NCI-H526 treated with DMSO at 0.1 percent for 48 hours (cell line): ENCODE measurements at places on chromosomes 3 and 15.

GRCh38 chr15:76084256-76084655 lies 24.5 kb downstream of the TMEM266 start:
- no peak for DNase-seq

DNA sequence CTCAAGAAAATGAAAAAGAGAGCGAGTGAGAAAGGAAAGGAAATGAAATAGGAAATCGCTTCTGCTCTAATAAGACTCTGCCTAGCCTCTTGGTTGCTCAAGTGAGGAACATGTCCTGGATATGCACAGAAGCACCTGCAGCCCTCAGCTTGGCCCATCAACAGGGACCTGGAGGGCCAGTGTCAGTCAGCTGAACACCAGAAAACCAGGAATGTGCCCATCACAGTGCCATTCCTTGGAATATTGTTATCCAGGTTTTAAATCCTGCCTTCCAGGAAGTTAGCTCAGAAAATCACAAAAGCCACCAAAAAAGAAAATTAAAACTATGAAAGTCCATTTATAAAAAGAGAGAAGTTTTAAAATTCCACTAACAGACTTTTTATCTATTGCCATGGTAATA lies 173.4 kb upstream of the TPM1 start:
- DNase-seq, result no peak

DNA sequence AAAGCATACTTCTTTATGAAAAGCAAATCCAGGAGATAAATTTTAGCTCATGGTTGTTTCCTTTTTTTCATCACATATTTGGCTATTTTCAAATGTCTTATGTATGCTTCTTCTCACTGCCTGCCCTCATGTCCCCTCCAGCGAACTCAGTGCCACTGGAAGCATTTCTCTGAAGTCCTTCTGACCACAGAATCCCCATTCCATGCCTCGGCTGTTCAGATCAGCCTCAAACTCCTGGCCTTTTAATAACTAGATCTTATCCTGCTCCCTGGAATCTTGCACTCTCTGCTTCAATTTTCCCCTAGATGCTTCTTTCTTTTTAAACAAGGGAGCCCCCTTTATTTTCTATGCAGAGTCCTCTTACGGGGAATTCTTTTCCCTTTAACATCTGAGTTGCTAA lies 10.1 kb downstream of the ETV5 start:
- DNase-seq, result no peak

GRCh38 chr3:7700539-7700938 lies 801.1 kb upstream of the LMCD1 start:
- DNase-seq, result no peak

- DNase-seq, result no peak
Observed at GRCh38 chr3:182802413-182803390, 9.4 kb downstream of the ATP11B start.

GRCh38 chr3:128296469-128297251 lies 143.4 kb downstream of the EEFSEC start:
- DNase-seq, result no peak

- DNase-seq, result no peak
Observed at GRCh38 chr3:141330235-141330634, 38.1 kb upstream of the ZBTB38 start.

- no peak for DNase-seq
Observed at GRCh38 chr15:38795471-38796245, 231.0 kb upstream of the RASGRP1 start.

DNA sequence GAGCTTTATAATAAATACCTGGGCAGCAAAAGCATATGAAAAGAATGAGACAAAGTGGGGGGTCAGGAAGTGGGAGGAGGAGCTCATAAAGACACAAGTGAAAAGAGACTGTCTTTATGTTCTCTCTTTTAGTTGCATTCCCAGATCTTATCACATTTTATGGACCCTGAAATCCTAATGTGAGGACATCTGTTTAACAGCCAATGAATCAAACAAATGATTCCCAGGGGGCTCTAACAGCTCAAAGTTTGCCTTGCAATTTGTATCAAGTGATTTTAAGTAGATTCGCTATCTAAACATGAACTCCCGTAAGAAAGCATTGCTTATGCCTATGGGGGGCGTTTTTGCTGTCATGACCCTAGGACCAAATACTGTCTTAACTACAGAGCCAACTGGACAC lies 332.3 kb upstream of the CNTN4 start:
- peak; percentile 18 for DNase-seq

DNA sequence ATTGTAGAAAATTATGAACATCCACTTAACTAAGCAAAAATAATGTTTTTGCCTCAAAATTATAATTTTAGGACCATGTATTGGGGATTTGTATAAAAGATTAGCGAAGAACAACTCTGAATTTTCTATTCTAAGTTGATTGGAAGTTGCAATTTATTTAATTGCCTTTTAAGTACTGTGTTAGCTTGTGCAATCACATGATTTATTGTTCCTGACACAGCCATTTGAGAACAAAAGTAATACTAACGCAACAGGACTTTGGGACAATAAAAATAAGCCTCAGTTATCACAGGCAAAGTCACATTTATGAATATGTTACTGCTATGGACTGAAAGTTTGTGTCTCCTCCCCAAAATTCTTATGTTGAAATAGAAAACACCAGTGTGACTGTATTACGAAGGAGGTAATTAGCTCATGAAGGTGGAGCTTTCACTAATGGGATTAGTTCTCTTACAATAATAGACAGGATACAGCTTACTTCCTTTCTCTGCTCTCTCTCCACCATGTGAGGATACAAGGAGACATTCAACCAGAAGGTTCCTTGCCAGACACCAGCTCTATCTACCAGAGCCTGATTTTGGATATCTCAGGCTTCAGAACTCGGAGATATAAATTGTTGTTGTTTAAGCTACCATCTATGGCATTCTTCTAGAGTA lies 745.9 kb downstream of the ZBBX start:
- no peak for DNase-seq

DNA sequence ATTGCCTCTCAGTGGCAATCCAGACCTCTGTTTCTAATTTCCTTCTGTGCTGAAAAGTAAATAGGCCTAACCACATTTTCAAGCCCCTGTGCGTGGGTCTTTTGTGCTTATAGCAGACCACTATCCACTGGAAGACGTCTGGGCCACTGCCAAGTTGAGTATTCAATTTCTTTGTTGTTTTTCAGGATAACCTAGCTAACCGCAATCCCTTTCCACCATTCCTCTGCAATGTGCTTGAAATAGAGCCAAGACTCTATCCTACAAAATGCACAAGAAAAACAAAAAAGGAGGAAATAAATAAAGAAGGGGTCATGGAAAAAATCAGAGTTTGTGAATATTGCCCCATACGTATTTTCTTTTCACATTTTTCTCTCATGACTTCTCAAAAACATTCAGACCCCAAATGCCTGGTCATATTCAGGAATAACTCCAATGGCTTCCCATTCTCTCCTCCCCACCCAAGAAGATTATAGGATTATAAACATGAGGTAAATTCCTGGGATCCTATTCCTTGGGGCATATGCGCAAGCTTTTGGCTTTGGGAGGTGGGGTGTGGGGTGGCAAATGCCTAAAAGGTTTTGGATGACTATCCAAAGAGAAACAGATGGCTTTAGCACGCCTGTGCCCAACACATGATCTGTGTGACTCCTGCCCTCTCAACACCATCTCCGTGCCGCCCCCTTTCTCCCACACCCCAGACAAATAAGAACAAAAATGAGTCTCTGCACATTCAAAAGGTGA lies 217.9 kb upstream of the THBS1 start:
- no peak for DNase-seq

GRCh38 chr3:27533718-27534573 lies 49.8 kb upstream of the SLC4A7 start:
- DNase-seq, result no peak

DNA sequence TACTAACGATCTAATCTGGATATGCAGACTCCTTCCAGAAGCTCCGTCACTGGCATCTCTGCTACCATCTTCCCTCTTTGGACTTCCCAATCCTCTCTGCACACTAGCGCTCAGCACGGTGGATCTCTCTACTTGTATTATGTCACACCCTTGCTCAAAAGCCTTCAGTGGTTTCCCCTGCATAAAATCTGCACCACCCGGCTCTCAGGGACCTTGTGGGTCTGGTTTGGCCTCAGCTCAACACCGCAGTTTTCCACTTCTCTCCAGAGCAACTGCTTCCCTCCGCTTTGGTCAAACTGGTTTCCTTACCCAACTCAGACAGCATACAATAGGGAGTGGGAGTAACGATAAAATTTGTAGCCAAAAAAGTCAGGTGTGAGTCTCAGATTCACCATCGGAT lies 30.7 kb upstream of the HES1 start:
- no peak for DNase-seq

DNA sequence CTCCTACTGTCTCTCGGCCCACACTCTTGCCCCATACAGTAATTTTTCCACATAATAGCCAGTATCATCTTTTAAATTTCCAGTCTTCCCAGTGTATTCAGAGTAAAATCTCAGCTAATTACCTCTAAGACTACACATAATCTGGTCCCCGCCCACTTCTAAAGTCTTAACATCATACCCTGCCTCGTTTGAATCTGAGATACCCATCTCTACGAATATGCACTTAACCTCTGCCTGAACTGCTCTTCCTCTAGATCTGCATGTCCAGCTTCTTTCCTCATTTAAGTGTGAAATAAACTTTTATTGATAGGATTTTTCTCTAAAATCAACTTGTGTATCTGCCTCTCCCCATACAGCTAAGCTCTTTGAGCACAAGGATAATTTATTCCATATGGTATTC lies 34.6 kb downstream of the COPS2 start:
- DNase-seq, result no peak

- DNase-seq, result peak; percentile 79
Observed at GRCh38 chr15:55434989-55435825, 26.9 kb downstream of the PIERCE2 start.

GRCh38 chr15:51095681-51096331 lies 1.1 kb upstream of the TNFAIP8L3 start:
- no peak for DNase-seq

DNA sequence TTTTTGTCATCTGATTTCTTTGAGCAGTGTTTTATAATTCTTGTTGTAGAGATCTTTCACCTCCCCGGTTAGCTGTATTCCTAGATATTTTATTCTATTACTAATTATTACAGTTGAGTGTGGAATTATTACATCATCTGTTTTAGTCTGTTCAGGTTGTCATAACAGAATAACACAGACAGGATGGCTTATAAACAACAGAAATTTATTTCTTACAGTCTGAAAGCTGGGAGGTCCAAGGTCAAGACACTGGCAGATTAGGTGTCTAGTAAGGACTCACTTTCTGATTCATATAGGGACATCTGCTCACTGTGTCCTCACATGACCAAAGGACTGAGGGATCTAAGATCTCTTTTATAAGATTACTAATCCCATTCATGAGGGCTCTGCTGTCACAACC lies 121.3 kb upstream of the THBS1 start:
- DNase-seq, result no peak

DNA sequence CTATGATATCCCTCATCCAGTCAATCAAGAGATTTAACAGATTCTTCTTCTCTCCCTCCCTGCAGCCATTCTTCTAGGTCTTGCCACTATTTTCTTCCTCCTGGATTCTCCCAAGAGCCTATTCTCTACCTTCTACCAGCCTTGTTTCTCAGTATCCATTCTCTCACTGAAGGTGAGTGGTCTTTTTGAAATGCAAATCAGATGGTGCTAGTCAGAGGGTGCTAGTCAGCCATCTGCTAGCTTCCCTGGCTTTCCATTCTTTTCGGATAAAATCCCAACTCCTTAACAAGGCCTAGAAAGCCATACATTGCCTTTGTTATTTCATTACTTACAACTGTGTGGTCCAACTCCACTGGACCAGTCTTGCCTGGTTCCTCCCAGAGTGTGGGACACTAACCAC lies 734.3 kb upstream of the CFAP20DC start:
- no peak for DNase-seq

- no peak for DNase-seq
Observed at GRCh38 chr15:59940928-59941327, 63.2 kb upstream of the FOXB1 start.

DNA sequence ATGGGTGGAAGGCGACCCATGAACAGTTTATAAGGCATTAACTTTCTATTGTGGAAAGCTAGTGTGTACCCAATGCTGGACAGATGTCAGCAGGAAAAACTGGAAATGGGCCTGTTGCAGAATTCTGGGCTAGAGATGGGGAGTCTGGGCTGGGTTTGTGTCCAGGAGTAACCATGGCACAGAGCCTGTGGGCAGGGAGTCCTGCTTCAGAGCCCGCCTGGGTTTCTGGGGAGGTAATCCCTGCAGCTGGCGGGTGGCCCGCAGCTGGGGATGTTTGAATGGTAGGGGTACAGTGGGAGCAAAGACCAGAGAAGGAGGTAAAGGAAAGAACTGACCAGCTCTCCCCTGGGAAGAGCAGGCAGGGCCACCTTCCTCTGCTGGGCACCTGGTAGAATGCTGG lies 25.7 kb downstream of the ACAA1 start:
- DNase-seq, result no peak

DNA sequence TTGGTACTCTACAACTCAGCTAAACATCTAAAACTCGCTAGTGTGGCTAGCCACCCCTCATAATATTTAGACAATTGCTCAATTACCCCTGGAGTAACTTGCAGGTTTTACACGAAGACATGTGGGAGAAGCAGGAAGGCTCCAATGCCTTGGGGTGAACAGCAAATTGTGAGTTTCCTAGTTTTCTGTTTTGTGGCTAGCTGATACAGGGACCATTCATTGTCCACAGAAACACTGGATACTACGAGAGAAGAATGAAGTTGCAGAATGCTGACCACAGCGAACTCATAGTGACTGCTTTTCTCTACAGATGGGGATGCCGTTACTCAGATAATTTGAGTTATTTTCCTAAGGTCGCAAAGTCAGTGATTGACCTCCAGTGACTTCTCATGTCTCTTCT lies 212.9 kb downstream of the P3H2 start:
- no peak for DNase-seq

GRCh38 chr3:187567021-187567420 lies 103.2 kb downstream of the SST start:
- DNase-seq, result no peak

- no peak for DNase-seq
Observed at GRCh38 chr3:62542185-62542584, 168.8 kb upstream of the FEZF2 start.

GRCh38 chr3:115517457-115518050 lies 105.8 kb upstream of the GAP43 start:
- DNase-seq, result no peak

DNA sequence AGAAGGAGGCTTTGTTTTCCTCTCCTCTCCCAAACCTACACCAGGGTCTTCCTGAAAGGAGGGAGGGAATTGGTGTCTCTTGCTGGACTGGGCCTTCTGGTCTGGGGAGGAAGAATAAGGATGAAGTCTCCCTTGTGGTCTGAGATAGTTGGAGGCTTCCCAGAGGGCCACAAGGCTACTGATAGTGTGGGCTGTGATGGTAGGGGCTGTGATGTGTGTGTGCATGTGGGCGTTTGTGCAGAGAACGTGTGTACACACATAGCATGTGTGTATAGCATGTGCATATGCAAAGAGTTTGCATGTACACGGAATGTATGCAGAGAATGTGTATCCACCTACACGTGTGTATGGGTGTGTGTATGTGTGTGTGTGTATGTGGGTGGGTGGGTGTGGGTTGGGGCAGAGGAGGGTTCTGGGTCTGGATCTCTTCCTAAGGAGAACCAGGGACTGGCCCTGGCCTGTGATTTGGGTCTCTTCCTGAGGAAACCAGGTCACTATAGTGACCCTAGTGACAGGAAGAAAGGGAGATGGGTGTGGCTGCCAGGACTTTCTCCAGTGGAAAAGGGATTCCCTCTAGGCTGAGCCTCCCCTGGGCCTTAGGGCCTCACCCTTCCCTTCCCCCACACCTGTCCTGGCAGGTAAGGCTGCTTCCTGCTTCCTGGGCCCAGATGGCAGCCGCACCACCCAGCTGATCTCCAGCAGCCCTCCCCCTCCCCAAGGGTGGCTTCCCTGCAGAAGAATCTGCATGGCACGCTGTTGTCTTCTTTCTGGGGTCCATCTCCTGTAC lies 1.7 kb downstream of the FLNB start:
- peak; percentile 52 for DNase-seq

- no peak for DNase-seq
Observed at GRCh38 chr3:123401836-123402530, 46.9 kb downstream of the ADCY5 start.
